ENCODE measurements at places on chromosomes 3 and 15. TPM values are rescaled to one million over a fixed set of nuclear protein-coding genes. Genes with fewer than 3 reads are reported as not detected.

LRRK1 gene
- total RNA-seq, result 15.7 TPM

FETUB gene
- total RNA-seq, result not detected

TGM4 gene
- total RNA-seq, result not detected

CKMT1A gene
- total RNA-seq, result 65.4 TPM

CSPG4 gene
- 20.5 TPM for total RNA-seq

CFAP161 gene
- total RNA-seq, result 0.17 TPM

All from mucosa of gallbladder (tissue), 1 donor.